Nephron progenitor cell (in vitro differentiated cells): ENCODE measurements at places on chromosomes 13 and 19.

DNA sequence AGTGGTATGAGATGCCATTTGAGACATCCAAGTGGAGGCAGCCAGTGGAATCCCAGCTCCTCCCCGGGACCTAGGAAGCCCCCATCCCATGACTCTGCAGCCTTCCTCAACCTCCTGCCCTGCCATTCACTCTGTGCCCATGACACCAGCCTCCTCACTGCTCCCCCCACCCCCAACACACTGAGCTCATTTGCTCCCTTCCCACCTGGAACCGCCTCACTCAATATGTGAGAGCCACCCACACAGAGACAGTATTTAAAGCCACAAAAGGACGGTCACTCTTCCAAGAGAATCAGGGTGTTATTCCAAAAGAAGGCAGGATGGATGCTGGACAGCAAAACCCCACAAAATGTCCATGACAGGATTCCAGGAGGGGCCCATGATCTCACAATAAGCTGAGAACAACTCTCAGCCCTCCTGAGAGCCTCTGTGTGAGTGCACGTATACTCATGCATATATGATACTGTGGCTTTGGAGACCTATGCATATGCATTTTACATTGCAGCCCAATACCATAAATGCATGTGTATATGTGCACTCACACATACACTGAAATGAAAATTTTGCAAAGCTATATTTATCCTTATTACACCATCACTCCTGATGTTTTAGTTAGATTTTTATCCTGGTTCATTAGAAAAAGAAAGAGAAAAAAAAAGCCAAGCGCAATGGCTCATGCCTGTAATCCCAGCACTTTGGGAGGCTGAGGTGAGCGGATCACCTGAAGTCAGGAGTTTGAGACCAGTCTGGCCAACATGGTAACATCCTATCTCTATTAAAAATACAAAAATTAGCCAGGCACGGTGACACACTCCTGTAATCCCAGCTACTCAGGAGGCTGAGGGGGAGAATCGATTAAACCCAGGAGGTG is 10.8 kb upstream of the RANBP3 start:
- DNase-seq = no peak

DNA sequence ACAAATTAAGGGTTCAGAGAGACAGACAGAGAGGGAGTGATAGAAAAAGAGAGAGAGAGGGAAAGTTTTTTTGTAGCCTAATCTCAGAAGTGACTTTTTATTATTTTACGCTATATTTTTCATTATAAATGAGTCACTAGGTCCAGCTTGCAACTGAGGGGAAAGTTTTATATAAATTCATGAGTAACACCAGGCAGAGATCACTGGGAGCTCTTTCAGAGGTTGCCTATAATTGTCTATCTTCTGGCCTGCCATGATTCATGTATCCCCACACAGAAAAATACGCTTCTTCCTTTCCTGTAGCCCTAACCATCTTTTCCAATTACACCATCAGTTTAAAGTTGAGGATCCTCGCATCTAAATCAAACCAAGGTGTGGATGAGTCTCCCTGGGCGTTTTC is 467.9 kb downstream of the SLITRK1 start:
- no peak for DNase-seq

DNA sequence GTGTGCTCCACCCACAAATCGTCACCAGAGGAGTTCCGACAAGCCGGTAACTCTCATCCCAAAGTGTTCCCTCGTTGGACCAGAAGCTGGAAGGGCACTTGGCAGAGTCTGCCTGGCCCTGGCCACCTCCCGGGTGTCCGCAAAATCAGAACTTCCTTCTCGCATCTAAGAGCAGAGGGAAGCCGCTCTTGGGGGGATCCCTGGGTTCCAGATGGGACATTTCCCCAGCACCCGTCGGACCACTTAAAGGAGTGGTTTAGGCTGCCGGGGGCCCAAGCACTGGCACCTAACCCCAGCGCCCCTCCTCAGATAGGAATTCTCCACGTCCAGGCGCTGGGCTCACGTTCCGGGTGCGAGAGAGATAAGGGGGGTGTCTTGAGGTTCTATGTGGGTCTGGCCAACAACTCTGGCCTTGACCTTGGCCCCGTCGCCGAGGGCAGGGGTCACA is 857 bp upstream of the MAP2K7 start:
- no peak for DNase-seq

DNA sequence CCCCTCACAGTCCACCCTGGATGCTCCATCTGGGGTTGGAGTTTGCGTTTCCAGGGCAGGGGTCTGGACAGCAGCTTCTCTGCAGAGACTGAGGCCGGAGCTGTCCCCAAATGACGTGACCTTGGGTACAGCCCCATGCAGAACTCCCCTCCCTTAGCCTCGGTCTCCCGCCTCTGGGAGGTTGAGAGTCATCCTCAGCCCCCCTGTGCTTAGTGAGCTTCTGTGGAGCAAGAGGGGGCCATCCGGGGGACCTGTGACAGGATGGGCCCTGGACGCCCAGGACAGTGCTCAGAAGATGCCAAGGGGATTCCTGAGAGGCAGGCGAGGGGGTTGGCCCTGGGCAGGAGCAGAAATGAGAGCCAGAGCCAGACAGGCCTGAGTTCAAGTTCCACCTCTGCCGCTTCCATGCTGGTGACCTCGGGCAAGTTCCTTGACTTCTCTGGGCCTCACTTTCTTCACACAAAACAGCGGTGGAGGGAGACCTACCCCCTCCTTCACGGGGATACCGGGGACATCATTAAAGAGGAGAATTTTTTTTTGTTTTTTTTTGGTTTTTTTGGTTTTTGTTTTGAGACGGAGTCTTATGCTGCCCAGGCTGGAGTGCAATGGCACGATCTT is 20.3 kb downstream of the SMIM24 start:
- DNase-seq = no peak

GRCh38 chr13:78198821-78199220 is 280.2 kb upstream of the EDNRB start:
- no peak for DNase-seq
